Psoas muscle (tissue), 8 donors: ENCODE measurements at places on chromosomes 12 and 14. TPM values are rescaled to one million over a fixed set of nuclear protein-coding genes. Genes with fewer than 3 reads are reported as not detected.
A peak's percentile ranks its signal among the peaks of the same experiment; 100 is the strongest.

DNA sequence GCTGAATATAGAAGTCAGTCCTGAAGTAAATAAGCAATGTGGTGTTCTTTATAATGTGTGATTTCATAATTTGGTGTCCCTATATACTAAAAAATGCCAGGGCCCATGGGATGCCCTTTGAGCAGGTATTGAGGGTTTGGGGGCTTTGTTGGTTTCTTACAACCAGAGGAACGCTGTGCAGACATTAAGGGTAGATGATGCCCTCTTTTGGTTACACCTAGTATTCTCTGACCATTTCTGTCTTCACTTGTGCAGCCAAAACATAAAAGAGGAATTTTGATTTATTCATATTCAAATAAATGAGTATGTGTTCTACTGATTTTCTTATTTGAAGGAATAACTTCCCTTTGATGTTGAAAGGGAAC lies 3.0 kb downstream of the LGR5 start:
- DNase-seq, result no peak

DNA sequence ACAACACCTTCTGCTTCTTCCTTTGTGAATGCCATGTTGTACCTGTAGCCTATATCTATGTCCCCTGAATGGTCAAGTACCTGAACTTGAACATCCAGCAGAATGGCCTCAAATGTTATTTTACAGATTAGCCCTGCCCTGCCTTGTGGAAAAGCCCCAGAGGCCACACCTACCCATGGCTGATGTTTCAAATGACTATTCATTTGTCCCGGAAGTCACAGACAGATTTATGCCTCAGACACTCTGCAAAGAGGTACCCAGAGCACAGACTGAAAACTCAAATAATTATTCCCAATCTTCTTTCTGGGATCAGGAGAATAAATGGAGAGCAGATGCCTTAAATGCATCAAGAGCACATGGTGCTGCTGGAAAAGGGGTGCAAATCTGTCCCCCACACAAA lies 13.0 kb upstream of the DPF3 start:
- DNase-seq, result no peak

- DNase-seq, result no peak
Observed at GRCh38 chr12:76236640-76237039, 111.6 kb downstream of the BBS10 start.

GRCh38 chr12:38269897-38270296 lies 46.7 kb upstream of the ALG10B start:
- DNase-seq, result no peak

GRCh38 chr12:51390891-51391282 lies 319 bp downstream of the GALNT6 start:
- DNase-seq, result no peak

DNA sequence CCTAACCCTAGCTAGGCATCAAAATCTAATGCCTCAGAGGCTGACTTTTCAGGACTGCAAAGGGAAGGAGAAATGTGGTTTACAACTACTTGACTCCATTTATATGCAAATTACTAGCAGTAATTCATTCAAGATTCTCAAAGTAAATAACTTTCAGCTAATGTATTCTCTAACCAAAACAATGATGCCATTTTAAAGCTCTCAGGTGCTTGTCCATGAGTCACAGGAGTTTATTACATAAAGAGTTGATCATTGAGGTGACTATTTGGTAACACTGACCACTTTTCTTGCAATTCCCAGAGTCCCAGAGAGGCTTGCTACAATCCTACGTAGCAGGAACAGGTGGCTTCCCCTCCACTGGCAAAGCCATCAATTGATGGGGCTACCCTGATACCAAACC lies 109.0 kb upstream of the SLC35F4 start:
- DNase-seq, result no peak

DNA sequence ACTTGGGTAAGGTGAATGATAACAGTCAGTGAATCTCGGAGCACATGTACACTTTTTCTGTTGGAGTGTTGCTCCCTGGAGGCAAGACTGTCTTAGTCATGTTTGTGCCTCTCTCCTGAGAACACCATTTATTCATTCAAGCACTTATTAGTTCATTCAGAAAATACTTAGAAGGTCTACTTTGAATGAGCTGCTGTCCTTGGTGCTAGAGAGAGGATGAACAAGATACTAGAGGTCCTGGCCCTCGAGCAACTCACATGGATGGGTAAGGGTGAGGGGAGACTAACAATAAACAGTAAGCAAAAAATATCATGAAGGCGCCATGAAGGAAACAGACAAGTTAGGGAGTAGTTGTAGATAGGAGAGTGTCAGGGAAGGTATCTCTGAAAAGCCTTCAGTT lies 17.1 kb upstream of the SAMD4A start:
- no peak for DNase-seq

- DNase-seq, result no peak
Observed at GRCh38 chr12:59298296-59298695, 297.5 kb upstream of the SLC16A7 start.

- no peak for DNase-seq
Observed at GRCh38 chr12:52771505-52771904, 5.6 kb downstream of the KRT76 start.

DNA sequence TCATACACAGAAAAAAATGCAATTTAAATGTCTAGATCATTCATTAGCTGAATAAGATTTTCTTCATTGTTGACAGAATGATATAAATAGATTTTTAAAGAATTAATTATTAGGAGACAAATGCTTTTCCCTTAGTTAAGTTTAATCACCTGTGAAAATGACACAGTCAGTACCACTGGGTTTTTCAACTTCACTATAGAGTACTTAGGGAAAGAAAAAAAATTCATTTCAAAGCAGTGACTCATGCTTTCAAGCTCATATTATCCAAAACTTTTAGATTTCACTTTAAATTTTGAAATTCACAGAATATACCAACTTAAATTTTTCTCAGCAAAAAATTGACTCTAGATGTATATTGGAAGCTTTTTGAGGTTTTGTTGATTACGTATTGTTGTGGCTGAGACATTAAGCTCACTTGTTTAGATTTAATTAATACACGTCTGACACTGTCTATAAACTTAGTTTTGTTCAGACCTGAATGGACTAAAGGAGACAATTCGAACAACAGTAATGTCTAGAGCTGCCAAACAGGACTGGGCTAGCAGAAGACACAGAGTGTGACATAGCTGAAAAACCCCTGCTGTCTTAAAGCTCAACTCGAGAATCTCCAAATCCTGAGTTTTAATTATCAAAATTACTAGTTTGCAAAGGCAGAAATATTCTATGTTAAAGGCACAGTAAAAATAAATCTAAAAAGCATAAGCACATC lies 1.6 kb downstream of the MGAT4C start:
- DNase-seq, result no peak

- no peak for DNase-seq
Observed at GRCh38 chr12:70252832-70253231, 9.6 kb downstream of the CNOT2 start.

DNA sequence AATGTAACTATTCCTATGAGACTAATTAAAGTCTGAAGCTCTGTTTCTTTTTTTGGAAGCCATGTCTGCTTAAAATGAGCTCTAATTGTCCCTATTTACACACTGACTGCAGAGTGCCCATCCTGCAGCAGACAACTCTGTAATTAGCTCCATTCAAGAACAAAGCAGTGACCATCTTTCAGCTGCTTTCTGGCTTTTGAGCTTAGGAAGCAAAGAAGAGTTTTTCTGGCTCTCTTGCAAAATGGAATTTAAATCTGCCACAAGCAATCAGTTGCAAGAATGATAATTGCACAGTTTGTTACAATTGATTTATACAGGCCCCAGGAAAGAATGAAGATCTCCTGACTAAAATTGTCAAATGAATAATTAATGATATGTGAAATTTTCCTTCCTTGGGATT lies 83.4 kb downstream of the GAS2L3 start:
- DNase-seq, result no peak

DNA sequence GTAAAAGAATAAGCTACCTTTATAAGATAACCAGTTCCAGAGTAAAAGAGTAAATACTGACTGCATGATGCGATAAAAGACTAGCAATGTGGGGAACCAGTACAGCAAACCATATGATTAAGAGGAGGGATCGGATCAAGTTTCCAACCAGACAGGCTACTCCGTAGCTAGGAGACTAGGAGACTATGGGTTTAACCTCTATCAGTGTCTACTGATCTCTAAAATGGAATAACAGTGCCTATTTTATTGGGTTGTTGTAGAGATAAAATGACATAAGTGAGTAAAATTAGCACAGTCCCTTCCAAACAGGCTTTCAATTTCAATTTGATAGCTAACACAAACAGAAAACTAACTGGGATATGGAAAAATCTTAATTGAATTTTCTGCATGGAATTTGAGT lies 76.0 kb downstream of the PAWR start:
- no peak for DNase-seq

- no peak for DNase-seq
Observed at GRCh38 chr12:5375547-5376295, 56.2 kb upstream of the NTF3 start.

- DNase-seq, result no peak
Observed at GRCh38 chr12:79717006-79717405, 26.2 kb upstream of the PAWR start.

GRCh38 chr12:72093424-72093823 lies 154.8 kb downstream of the TPH2 start:
- DNase-seq, result no peak

GRCh38 chr12:56256326-56256960 lies 1.7 kb downstream of the ANKRD52 start:
- peak; percentile 92 for DNase-seq

DNA sequence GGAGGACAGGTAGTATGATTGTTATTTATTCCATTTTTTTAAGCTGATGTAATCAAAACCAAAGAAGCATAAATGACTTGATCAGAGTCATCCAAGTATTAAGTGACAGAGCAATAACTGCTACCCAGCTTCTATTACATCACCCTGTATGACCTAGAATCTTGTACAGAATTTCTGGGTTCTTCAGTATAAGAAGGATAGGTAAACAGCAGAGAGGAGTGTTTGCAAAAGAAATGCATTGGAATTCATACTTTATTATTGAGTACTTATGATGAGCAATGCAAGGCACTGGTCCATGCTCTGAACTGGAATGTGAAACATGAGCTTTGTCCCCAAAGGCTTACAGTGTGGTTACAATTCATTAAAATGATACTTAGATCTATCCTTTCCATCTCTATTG lies 916.8 kb downstream of the DIO2 start:
- DNase-seq, result no peak

DNA sequence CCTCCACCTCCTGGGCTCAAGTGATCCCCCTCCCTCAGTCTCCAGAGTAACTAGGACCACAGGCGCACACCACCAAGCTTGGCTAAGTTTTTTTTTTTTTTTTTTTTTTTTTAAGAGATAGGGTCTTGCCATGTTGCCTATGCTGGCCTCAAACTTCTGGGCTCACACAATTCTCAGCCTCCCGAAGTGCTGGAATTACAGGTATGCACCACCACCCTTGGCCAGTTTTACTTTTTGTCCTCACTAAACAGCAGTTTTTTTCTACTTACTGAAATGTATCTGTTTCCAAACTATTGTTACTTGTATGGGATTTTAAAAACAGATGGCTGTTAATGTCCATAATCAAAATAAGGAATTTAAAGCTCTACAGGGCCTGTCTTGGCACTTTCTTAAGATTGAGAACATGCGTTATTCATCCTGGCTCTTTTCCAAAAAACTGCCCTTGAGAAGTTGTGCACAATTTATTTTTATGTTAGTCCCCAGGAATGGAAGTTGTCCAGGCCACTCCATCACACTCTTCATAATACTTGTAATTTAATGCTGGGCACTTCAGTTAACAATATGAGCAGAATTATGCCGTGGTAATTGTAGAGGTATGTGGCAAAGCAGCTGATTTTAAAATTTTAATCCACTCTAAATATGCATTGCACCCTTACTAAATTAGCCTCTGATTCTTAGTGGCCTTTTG lies 51.9 kb upstream of the REP15 start:
- DNase-seq, result no peak

- no peak for DNase-seq
Observed at GRCh38 chr14:33596211-33597080, 354.4 kb downstream of the EGLN3 start.

DNA sequence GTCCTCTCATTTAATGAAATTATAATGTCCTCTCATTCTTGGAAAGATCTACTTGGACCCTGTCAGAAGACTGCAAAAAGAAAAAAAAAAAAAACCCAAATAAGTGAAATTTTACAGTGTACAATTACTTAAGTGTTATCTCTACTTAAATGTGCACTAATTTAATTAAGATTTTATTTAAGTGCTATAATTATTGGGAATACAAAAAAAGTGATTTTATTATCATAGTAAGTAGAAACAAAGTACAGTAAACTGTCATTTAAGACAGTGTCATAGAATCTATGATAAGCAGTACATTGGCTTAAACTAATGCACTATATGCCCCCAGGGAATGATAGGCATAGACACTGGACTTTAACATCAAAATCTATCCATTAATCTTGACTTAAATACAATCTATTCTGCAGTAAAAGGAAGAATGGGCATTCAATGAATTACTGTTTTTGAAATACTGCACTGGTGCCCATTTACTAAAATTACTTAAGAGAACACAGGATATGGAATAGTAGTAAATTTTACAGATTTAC lies 23.3 kb downstream of the INSM2 start:
- no peak for DNase-seq

DNA sequence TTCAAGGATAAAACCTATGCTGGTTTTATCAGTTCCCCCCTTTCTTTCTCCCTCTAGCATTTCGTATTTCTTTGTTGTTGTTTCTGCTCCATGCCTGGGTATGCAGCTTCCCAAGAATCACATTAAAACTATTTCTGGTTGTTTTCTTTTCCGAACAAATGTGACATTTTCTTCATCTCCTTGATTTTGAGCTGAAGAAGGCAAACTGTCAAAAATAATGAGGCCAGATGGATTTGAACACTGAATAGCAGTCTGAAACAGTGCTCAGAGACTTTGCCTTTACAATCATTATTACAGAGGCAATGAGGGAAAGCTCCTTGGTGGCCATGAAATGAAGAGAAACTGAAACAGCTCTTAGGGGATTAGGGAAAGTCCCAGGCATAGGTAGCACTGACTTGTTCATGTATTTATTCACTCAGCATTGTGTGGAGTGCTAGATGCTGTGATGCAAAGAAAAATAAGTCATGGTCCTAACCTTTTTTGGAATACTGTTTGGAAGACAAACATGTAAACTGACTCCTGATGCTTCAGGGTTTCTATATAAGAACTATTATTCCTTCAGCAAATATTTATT lies 319.5 kb downstream of the FUT8 start:
- DNase-seq, result no peak

- DNase-seq, result no peak
Observed at GRCh38 chr12:91781114-91781513, 364.5 kb downstream of the BTG1 start.

- DNase-seq, result no peak
Observed at GRCh38 chr14:90703841-90704737, 112.1 kb downstream of the TTC7B start.

The OR4N2 gene
- total RNA-seq, result not detected

The AMN gene
- not detected for total RNA-seq

The PPP4R4 gene
- total RNA-seq, result 0.49 TPM

The DHRS4L2 gene
- 26.0 TPM for total RNA-seq

The MUCL1 gene
- total RNA-seq, result not detected

The SLC6A12 gene
- 0.50 TPM for total RNA-seq

The CRACR2A gene
- 1.3 TPM for total RNA-seq

The PIWIL1 gene
- total RNA-seq, result not detected
